Effector CD8-positive, alpha-beta T cell (primary cell): ENCODE measurements at places on chromosomes 7 and 10.

DNA sequence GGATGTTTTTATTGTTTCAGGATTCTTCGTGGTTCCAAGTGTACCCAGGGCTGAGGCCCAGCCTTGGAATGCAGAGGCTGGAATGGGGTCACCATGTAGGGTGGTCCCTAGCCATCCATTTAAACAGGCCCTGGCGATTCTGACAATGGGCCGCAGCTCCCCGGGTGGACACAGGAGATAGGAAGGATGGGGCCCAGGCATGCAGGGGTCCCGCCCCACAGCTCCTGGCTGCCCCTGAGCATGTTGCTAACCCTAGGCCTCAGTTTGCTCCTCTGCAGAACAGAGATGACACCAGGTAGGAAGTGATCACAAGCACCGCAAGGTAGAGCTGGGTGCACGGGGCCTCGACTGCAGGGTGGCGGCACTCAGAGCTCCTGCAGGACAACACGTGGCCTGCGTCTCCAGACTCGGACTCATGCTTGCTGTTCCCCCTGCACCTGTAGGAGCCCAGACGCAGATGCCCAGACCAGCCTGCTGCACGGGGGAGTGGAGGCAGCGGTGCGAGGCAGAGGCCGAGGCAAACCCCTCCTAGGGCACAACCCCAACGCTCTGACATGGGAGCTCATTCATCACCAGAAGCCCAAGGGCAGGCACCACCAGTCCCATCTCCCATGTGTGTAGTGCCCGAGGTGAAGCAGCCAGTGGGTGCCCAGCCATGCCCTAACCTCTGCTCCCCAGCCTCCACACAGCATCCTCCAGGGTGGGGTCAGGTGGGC lies 25.5 kb downstream of the VIPR2 start:
- no peak for DNase-seq

GRCh38 chr10:117762819-117763172 lies 220.2 kb downstream of the EMX2 start:
- no peak for DNase-seq

DNA sequence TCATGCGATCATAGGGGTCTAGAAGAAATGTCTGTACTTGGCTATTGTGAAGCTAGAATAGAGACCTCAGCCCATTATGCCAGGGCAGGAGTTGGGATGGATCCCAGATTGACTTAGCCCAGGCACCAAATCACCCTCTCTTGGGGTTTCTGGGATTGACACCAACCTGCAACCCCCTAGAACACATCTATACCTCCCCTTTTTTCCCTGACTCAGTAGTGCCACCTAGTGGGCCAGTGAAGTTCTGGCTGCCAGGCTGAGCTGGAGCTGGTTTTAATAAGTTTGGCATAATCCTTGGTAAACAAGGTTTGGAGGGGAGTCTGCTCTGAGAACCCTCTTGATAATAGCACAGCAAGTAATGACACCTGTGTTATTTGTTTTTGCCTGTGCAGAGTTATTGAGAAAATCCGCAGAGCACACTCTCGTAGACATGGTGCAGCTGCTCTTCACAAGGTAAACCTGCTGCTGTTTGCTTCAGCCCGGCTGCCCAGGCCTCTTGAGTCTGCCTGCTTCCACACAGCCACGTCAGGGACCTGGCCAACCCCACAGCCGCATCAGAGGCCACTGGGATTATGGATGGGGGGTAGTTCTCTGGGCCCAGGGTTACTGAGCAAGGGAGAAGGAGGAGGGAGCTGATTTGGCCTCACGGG lies 43.3 kb upstream of the NFKB2 start:
- DNase-seq = peak; percentile 54

DNA sequence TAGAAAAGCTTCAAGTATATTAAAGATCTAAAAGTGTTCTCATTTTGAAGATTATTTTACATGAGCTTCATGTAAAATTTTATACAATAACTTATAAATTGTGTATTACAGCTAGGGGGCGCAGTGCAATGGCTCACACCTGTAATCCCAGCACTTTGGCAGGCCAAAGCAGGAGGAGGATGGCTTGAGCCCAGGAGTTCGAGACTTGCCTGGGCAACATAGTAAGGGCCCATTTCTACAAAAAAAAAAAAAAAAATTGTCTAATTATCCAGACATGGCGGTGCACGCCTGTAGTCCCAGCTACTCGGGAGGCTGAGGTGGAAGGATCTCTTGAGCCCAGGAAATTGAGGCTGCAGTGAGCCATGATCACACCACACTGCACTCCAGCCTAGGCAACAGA lies 16.6 kb downstream of the ACBD5 start:
- DNase-seq = peak; percentile 24
